Stimulated activated CD8-positive, alpha-beta memory T cell treated with anti-CD3 and anti-CD28 coated beads, Interleukin-15, amount 100 ng/mL, for 4 hours (primary cell): ENCODE measurements at places on chromosomes 13 and 19.
A peak's percentile ranks its signal among the peaks of the same experiment; 100 is the strongest.

- DNase-seq: no peak
These were observed 226.8 kb downstream of the PCDH17 start for GRCh38 chr13:57858376-57858775.

GRCh38 chr13:103004661-103005345 is 61.4 kb downstream of the SLC10A2 start:
- no peak for DNase-seq

DNA sequence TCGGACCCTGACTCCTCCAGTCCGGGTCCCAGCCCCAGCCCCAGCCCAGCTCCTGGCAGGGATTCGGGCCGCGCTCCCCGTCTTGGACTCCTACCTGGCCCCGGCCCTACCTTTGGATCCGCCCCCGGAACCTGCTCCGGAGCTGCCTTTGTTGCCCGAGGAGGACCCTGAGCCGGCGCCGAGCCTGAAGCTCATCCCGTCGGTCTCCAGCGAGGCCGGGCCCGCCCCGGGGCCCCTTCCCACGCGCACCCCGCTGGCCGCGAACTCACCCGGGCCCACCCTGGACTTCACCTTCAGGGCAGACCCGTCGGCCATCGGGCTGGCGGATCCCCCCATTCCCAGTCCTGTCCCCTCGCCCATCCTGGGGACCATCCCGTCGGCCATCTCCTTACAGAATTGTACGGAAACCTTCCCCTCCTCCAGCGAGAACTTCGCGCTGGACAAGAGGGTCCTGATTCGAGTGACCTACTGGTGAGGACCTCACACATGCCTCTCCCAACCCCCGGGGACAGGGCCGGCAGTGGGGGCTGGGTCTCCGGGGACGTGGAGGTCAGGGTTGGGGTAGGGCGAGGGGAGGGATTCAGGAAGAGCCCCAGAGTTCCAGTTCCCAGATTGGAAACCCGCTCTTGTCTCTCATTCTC is 732 bp downstream of the SELENOV start:
- DNase-seq: no peak

GRCh38 chr19:17626456-17627015 is 61.6 kb downstream of the UNC13A start:
- DNase-seq: no peak

DNA sequence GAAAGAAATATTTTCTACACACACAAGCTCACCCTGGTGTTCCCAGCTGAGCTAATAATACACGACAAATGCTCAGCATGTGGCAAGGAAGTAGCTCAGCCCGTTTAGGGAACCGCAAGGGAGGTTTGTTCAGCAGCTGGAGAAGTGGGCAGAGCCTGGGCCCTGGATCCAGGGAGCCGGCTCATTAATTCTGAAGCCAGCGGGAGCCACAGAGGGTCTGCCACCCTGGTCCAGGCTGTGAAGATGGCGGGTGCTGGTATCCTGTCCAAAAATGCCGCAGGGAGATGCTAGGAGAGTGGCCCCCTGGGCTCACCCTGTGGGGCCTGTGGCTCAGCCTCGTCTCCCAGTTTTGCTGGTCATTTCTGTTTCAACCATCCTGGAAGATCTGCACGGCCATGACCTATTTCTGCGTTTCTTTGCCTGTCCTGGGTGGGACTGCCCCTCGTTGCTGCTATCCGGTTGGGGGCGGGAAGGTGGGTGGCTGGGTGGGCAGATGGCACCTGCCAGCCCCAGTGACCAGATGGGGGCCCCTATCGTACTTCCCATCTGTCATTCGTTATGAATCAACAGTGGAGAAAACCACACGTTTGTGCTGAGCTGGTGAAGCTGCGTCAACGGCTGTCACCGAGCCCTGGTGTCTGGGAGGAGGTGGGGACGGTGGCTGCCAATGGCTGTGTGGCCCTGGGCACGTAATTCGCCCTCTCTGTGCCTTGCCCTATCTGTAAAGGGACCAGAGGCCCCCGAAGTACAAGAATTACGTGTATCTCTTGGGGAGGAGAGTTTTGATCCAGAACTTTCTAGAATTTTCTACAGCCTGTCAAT is 2.7 kb upstream of the GNA15 start:
- DNase-seq: peak; percentile 58
